ENCODE measurements at places on chromosomes 3 and 15.
A peak's percentile ranks its signal among the peaks of the same experiment; 100 is the strongest.

GRCh38 chr3:71495708-71496472, 87.6 kb downstream of the FOXP1 start:
- peak; percentile 48 for DNase-seq

DNA sequence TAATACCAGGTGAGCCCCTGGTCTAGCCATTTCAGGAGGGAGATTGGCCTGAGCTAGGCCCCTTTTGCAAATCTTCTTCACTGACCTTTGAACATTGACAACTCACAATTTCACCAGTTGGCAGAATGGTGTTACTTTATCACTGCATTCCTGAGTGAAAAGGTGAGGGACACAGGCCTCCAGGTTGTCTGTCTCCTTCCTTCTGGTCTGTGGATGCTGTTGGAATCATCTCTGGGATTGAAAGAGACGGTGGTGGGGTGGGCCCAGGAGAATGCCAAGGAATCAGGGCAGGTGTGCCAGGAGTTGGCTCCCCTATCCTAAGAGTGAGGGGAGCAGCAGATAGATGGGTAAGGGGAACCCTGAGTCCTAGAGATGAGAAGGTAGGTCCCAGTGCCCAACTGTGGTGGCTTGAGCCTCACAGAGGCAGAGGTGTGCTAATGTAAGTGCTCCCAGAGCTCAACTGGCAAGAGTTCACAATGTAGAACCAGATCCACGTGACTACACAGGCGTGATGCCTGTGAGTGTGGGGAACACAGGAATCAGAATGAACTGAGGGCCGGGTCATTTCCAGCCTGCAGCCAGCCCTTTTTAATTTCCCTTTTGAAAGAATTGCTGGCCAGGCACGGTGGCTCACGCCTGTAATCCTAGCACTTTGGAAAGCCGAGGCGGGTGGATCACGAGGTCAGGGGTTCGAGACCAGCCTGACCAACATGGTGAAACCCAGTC, 11.2 kb downstream of the C3orf62 start:
- DNase-seq, result no peak

- DNase-seq, result peak; percentile 82
Measured at GRCh38 chr3:196219194-196219969, 3.0 kb downstream of the SLC51A start.

DNA sequence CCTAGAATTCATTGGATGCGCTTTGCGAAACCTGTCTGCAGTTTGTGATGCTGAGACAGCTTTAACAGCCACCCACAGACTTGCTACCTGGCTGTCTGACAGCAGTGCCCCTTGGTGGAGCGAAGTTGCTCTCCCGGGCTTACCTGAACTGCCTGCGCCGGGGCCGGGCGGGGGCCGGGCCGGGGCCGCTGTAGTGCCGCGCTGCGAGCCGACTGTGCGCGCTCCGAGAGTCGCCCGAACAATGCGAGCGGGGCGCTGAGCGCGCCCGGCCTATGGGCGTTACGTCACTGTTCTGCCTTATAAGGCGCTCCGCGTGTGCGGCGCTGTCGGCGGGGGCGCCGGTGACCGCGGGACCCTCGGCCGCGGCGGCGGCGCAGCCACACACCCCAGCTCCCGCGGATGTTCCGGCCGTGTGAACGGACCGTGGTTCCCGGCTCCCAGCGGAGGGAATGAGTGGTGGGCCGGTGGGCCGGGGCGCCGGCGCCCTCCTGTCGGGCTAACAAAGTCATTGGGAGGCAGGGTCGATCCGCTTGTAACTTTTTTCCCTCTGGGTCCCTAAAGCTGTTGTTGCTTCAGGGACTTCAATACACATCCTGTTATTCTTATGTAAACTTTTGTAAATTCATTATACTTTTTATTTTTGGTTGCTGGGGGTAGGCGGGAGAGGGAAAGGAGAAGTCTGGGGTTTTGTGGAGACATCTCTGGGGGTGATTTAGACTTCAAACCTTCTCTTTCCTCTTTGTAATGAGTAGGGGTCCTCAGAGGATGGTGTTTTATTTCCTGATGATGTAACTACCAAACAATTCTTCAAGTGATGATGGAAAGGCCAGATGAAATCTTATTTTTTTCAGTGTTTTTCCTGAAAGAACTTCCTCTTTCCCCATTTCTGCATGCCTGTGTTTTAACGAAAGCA, 58.5 kb downstream of the CMSS1 start:
- peak; percentile 61 for DNase-seq

GRCh38 chr3:126718561-126719445, 14.8 kb downstream of the CHCHD6 start:
- no peak for DNase-seq

Data from CD4-positive, alpha-beta T cell treated with Interleukin-2 at 100 ng/mL for 4 hours (primary cell).